ENCODE measurements at places on chromosomes 2 and 18.

DNA sequence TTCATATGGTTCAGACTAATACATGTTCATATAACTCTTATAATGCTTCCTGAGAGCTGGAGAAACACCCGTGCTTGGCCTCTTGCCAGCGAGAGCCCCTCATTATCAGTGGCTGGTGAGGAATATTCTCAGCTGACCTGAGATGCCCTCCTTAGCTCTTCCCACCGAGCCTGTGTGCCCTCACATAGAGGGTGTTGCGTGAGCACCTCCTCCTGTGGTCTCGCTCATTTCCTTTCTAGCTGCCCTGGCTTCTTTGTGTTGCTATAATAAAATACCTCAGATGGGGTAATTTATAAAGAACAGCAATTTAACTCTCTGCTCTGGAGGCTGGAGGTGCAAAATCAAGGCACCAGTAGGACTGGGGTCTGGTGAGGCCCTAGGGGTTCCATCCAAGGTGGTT is 80.5 kb upstream of the ALKAL2 start:
- DNase-seq: no peak

- DNase-seq: no peak
These were observed 39.1 kb downstream of the EHBP1 start for GRCh38 chr2:62744603-62745002.

GRCh38 chr2:236600892-236601291 is 31.3 kb downstream of the ACKR3 start:
- no peak for DNase-seq

DNA sequence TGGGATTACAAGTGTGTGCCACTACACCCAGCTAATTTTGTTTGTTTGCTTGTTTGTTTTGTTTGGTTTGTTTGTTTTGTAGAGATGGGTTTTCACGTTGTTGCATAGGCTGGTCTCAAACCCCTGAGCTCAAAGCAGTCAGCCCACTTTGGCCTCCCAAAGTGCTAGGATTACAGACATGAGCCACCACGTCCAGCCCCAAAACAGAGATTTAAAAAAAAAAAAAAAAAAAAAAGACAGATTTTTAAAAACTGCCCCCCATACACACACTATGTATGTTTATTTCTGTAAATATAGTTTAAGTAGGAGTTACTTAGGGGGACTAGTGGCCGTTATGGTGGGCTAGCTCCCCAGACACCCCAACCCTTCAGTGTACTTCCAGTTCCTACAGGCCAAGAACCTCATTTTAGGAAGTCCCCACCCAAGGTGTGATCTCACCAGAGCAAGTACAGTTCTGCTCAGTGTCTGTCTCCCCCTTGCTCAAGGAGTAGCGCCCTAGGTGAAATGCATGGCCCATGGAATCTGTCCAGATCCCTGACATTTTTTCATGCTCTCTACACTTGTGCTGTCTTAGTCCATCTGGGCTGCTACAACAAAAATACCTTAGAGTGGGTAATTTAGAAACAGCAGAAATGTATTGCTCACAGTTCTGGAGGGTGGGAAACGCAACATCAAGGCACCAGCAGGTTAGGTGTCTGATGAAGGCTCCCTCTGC is 1.6 kb upstream of the TMBIM1 start:
- no peak for DNase-seq

GRCh38 chr2:231709981-231710798 is 1.9 kb downstream of the PTMA start:
- peak; percentile 75 for DNase-seq

GRCh38 chr18:46040747-46041104 is 31.3 kb downstream of the PSTPIP2 start:
- DNase-seq: no peak

GRCh38 chr2:86441882-86442641 is 891 bp downstream of the KDM3A start:
- peak; percentile 52 for DNase-seq

DNA sequence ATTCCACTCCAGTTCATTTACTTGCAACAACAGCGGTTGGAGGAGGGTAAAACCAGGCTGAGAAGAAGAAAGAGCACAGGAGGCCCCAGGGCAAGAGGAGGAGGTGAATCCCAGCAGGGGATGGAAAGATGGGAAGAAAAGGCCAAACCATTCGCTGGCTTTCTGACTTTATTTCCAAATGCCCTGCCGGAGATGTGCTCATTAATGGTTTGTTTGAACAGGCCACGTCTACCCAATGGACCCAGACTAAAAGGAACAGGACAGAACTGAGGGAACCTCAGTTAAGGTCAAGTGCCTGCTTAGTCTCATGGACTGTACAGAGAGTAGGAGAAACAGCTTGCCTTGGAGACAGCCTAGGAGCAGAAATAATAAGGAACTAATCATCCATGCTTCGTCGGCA is 121.6 kb upstream of the NDUFV2 start:
- DNase-seq: no peak

DNA sequence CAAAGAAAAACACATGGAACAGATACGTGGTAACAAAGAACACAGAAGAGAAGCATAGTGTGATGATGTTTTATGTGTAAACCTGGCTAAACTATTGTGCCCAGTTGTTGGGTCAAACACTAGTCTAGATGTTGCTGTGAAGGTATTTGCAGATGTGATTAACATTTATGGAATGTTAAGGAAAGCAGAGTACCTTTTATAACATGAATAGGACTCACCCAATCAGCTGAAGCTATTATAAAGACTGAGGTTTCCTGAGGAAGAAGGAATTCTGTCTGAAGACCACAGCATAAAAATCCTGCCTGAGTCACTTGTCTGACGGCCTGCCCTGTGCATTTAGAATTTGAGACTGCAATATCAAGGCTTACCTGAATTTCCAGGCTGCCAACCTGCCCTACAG is 253.1 kb downstream of the DYM start:
- DNase-seq: peak; percentile 26

GRCh38 chr2:165857876-165858275 is 63.8 kb upstream of the GALNT3 start:
- peak; percentile 48 for DNase-seq

DNA sequence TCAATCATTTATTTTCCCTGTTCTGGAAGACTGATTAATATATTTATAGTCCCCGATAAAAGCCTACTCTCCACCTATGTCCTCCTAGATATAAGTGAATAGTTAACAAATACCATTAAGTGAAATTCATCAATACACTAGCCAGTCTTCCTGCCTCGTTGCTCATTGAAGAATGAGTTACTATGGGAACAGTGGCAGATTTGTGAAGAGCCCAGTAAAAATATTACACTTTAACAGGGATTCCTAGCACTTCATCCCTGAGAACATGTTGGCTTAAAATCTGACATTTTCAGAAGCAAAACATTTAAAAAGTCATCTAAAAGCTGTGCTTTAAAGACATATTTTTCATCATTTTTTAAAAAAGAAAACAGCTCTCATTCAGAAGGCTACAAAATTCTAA is 848.7 kb upstream of the NXPH2 start:
- DNase-seq: no peak

DNA sequence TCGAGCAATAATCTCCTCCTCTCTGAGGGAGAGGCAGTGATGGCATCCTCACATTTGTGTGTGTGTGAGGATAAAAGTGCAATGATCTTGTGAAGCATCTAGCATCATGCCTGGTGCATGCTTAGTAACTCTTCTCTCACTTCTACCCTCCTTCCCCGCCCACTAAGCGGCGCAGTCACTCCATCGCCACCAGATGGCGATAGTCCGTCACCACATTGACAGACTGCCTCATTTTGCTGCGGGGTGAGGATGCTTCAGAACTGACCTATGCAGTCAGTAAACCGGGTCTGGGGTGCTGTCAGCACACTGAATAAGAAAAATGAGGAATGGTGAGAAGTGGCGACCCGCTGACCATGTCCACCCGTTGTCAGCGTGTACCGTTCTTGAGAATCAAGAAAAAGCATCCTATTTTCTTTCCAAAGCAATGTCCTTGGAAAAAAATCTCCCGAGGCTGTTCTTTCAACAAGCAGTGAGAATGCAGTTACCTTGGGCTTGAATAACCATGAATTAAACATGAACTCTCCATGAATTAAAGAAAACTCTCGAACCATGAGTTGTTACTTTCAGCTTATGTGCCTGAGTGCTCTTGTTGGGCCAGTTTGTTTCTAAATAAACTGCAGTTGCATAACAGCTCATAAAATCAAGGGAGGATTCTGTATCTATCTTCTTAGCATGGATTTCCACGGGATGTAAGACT is 37.3 kb upstream of the TMEM177 start:
- peak; percentile 80 for DNase-seq

DNA sequence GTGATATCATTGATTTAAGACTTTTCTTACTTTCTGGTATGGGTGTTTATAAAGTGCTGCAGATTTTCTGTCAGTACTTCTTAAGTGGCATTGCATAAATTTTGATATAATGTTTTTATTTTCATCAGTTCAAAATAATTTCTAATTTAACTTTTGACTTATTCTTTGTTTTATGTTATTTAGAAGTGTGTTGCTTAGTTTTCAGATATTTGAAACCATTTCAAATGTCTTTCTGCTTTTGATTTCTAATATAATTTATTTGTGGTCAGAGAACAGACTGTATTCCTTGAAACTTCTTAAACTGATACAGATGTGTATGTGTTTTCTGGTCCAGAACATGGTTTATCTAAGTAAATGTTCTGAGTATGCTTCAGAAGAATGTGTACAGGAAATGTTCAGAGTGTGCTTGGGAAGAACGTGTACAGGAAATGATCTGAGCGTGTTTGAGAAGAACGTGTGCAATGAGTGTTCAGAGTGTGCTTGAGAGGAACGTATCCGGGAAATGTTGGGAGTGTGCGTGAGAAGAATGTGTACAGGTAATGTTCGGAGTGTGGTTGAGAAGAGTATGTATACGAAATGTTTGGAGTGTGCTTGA is 265.7 kb upstream of the HS6ST1 start:
- DNase-seq: peak; percentile 87

DNA sequence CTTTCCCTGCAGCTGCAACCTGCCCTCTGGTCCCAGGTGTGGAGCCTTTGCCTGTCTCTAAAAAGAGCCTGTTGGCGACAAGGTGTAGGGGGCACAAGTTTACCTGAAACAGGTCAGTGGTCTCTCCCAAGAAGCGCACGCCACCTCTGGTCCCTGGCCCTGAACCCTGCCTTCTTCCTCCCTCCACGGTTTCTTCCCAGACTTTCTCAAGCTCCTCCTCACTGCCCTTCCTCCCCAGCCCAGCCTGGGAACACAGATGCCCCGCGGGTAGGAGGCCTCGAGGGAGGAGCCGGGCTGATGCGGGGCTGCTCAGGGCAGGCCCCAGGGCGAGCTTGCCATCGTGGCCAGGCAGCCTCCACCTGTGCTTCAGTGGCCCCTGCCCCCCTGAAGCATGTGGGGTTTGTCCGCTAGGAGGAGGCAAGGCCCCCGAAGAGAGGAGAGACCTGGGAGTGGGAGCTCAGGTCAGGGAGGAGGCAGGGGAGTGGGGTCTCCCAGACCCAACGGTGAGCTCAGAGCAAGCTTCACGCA is 89.5 kb downstream of the SMAD7 start:
- no peak for DNase-seq

Measured in fibroblast of the aortic adventitia (primary cell).